ENCODE measurements at places on chromosomes 13 and 19.

DNA sequence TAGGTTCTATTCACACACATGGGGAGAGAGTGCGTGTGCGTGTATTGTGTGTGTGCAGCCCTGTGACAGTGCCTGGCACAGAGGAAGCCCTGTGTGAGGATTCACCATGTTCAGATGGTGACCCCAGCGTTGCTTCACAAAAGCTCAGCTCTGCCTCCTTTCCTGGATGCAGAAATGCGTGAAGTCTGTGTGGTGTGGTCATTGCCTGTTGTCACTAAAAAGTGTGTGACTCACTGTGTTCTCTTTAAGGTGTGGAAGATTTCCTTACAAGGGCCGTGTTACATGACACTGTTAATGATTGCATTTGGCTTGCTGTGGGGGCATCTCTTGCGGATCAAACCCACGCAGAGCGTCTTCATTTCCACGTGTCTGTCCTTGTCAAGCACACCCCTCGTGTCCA is 19.5 kb upstream of the DCUN1D2 start:
- no peak for DNase-seq

DNA sequence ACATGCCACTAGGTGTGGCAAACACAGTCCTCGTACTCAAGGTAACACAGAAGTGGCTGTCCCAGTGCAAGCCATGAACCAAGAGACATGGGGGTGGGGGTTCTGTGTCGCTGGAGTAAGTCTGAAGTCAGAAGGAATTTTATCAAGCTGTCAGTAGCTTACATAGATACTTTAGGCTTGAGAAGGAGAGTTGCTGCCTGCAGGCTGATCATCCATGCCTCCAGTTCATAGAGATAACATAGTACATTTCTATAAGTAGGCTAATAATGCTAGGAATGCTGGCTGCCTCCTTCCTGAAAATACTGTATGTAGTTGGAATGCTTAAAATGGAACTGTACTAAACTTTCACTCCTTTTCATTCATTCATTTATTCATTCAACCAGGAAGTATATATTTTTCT is 70.1 kb downstream of the CAB39L start:
- no peak for DNase-seq

DNA sequence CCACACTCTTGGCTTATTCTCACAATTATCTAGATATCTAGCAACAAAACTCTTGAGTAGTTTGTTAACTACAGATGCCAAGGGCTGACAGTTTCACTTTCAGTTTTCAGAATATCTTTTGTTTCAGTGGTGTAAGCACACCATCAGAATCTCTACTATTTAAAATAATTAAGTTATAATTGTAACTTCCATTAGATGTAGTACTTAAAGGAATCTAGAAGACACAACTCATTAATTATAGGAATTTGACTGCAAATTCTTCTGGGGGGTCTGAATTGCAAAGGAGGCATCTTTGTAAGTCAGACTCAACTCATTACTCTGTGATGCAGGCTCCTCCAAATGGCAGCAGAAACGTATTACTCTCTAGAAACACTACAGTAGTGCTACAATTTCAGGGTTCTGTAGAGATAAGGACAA is 44.9 kb upstream of the USPL1 start:
- no peak for DNase-seq

DNA sequence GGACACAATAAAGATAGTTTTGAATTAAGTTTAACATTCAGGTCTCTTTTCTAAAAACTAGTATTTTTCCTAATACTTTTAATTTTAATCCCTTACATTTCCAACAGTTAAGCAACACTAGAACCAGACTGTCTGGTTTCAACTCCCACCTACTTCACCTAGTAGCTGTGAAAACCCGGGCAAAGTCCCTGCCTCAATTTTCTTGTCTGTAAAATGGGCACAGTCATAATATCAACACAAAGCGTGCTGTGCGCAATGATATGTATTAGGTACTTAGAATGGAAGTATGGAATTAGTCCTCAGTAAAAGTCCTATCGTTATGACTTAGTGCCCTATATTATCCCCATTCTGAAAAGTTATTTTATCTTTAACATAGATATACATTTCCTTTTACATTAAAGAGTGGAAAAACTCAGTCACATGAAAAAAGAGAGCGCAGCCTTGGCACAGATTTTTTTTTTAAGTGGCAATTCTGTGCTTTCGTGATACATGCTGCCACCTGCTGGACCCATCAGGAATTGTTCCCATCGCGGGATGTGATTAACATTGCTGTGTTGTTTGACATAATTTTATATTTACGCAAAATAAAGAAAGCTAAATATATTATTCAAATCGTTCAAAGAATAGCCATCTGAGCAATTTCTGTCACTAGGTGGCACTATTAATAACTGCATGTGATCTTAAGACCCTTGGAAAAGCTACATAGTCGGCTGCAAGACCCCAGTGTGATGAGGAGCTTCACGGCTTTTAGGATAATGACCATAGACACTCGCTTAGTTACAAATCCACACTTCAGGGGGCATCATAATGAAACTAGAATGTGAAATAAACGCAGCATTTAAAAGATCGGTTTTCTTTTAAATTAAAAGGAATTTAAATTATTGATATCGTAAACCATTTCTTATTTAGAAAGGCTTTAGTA is 59.9 kb downstream of the LIG4 start:
- peak; percentile 65 for DNase-seq

DNA sequence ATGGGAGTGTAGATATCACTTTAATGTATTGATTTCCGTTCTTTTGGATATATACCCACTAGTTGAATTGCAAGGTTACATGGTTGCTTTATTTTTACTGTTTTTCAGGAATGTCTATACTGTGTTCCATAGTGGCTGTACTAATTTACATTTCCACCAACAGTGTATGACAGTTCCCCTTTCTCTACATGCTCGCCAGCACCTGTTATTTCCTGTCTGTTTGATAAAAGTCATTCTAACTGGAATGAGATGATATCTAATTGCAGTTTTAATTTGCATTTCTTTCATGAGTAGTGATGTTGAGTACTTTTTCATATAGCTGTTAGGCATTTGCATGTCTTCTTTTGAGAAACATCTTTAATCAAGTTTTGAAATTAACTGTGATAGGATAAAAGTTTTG is 818.6 kb downstream of the SLITRK6 start:
- no peak for DNase-seq

GRCh38 chr19:44356383-44357111 is at the start of gene ZNF112:
Gene ZNF112 (minus strand): TSS chr19:44356680. CDS start chr19:44340539, 16,141 bp downstream.
- DNase-seq = peak; percentile 63

DNA sequence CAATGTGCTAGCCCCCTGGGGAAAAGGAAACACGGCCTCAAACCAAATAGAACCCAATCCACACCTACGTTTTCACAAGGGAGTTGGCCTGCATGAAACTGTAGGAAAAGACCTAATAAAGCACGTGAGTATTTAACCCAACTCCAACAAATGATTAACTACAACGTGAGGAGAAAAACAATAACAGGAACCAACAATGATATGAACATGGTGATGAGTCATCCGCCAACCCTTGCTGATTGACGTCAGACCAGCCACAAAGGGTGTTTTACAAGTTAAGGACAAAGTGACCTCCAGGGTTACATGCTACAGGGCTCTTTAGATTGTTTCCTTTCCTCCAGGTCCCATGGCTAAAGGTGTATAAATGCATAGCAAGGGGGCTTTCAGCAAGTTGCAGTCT is 460.5 kb downstream of the COG6 start:
- DNase-seq = no peak

DNA sequence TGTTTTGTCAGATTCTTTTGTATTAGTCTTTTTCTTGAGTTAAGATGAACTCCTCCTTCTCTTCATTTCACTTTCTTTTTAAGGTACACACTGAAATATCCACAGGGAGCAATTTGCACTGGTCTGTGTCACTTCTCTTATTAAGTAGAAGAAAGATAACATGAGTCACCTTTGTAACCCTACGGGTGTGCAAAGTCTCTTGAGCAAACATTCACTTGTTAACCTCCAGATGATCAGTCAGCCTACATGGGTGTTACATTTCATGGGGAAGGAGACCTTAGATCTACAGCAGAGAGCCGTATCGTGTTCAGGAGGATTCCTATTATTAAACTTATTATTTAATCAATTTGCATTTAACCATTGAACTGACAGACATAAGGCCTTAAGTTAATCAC is 5.1 kb downstream of the ZNF507 start:
- no peak for DNase-seq

DNA sequence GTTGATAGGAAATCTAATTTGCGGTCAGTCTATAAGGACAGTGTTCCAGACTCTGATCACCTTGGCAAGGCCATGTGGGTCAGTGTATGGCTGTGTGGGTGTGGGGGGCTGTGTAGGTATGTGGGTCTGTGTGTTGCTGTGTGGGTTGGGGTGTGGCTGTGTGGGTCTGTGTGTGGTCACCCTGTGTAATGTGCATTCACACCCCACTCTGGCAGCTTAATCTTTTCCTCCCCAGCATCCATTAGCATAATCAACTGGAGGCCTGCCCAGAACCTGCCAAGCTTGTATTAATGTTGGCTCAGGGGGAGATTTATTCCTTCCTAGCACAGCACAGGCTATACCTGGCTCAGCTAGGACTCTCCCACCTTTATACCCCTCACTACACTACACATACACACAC is 203.2 kb downstream of the TUBA3C start:
- no peak for DNase-seq

DNA sequence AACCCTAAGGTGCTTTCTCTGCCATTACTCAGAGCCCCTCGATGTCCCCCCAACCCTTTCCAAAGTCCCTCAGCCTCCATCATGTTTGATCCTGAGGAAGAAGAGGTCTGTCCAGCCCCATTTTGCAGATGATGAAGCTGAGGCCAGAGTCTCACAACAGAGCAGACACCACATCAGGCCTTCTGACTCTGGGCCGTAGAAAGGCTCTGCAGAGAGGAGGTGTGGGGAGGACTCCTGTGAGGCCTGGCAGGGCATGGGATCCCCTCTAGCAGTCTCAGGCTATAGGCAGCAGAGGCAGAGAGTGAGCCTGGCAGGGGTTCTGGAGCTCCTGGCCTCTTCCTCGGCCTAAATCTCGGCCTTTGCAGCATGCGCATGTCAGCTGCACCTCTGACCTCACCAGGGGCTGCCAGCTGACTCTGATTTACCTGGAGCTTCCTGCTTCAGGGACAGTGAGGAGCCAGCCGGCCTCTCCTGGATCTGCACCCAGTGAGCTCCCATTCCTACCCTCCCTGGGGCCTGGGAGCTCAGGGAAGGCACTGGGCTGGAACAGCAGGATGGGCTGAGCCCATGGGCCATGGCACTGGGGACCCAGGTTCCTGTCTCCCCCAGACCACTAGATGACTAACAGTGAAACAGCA is 41.7 kb upstream of the VSTM2B start:
- DNase-seq = no peak

DNA sequence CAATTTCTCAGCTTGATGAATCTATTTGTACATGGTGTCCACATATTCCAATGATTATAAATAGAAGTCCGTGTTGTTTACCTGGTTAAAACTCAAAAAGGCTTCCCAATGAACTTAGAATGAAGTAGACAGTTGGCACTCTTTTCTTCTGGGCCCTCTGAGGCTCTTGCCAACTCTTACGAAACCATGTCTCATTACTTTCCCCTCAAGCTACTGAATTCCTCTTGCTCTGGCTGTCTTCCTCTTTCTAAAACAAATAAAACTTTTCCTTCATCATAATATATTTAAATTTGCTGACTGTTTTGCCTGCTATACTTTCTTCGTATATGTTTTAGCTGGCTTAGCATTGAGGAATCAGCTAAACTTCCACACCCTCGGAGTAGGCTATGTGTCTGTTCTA is 139.7 kb downstream of the SLITRK6 start:
- no peak for DNase-seq

- no peak for DNase-seq
Measured at GRCh38 chr19:54873990-54874389, at the start of gene FCAR. Gene FCAR (plus strand): TSS chr19:54874235. CDS start chr19:54874290, 55 bp downstream.

- DNase-seq = no peak
Measured at GRCh38 chr13:46565808-46566750, 13.1 kb downstream of the LRCH1 start.

- peak; percentile 82 for DNase-seq
Measured at GRCh38 chr19:47247308-47247990, 8.9 kb upstream of the CCDC9 start.

DNA sequence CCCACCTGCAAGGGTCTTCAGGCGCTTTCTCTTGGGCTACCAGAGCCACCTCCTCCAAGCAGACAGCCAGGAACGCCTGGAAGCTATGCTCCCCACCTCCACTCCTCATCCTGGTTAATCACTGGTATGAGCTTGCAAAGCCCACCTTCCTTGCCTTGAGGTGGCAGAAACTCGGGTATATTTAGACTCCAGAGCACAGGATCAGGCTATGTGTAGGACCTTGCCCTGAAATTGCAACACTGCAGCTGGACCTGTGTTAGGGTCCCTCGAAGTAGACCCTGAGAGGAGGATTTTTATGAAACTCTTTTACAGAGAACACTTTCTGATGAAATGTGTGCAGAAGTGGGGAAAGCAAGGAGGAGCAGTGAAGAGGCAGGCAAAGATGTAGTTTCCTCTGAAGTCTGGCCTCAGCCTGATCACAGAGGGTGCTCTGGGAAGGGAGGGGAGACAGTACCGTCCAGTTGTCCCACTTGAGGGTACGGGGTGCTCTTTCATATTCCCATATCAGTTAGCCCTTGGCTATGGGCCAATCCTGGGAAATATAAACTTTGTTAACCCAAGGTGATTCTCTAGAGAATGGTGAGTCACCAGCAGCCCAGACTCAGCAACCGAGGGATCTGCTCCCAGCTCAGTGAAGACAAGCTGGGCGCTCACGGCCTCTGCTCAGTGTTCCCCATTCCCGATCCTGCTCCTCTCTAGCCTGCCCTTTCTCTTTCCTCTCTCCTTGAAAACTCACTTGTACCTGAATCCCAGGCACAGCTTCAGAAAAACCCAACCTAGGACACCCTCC is 157.9 kb downstream of the UQCRFS1 start:
- DNase-seq = no peak

DNA sequence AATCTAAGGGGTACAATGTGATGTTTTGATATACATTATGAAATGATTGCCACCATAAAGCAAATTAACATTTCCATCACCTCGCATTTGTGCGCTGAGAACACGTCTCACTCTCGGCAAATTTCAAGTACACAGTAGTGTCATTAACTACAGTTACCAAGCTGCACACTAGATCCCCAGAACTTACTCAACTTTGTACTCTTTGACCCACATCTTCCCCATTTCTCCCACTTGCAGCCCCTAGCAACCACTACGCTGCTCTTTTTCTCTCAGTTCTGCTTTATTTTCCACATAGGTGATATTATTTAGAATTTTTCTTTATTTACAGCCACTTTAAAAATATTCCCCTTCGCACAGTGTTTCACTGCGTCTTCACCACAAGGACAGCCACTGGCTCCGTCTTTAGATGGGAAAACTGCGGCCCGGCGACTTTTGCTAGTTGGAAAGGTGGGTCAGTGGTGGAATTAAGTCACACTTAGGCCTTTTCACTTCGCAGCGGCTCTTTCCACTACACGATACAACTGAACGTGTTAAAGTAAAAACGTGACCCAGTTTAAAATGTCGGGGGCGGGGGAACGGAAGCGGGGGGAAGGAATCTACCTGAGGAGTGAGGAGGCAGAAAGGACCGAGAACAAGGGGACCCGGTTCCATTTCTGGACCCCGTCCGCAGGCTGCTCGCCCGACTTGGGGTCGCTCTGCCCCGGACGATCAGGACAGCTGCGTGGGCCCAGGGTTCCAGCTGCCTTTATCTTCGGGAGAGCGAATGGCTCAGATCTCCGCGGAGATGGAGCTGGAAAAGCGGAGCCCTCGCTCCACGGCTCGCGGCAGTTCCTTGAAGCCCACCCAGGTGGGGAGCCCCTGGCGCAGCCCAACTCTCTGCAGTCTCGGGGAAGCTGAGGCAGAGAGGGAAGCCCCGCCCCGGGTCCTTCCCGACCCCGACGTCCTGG is 486.1 kb downstream of the UQCRFS1 start:
- DNase-seq = no peak
